ENCODE measurements at places on chromosomes 4 and X.

- DNase-seq, result peak; percentile 60
Measured at GRCh38 chr4:166421556-166422156, 548.6 kb downstream of the TLL1 start.

- no peak for DNase-seq
Measured at GRCh38 chr4:26589705-26590104, 5.8 kb downstream of the TBC1D19 start.

DNA sequence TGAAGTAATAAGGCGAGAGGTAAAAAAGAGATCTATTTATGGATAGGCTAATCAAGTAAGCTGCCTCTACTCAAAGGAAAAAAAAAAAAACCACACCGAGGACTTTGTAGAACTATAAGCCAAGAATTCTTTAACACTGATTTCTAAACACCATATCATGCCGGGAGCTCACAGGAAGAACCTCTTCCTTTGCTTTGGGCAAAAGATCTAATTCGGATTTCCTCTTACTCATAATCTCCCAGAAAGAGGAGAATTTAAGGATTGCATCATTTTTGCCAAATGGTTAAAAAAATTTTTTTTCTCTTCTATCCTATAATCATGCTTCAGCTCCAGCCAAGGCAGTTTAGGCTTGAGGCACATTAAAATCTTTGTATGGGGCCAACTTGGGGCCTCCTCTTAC is 95.5 kb downstream of the ZNF827 start:
- DNase-seq, result peak; percentile 84

GRCh38 chr4:6478546-6479220 is 6.3 kb upstream of the PPP2R2C start:
- no peak for DNase-seq

- DNase-seq, result no peak
Measured at GRCh38 chrX:37817579-37817978, 29.8 kb downstream of the DYNLT3 start.

DNA sequence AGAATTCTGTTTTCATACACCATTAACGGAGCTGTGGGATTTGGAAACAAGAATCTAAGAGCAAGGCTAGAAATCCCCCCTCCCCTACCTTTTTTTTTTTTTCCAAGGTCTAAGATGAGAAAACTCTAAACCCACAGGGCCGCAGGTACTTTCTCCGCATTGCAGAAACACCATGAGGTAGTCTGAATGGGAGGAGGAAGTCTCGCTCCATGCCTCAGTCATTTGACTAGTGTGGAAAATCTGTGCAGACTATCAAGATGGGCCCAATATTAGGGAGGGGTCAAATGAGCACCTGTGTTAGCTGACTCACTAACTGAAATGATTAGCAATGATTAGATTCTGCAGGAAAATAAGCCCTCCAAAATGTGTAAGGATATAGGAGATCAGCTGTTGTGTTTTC is 40.9 kb upstream of the MAP3K15 start:
- no peak for DNase-seq

DNA sequence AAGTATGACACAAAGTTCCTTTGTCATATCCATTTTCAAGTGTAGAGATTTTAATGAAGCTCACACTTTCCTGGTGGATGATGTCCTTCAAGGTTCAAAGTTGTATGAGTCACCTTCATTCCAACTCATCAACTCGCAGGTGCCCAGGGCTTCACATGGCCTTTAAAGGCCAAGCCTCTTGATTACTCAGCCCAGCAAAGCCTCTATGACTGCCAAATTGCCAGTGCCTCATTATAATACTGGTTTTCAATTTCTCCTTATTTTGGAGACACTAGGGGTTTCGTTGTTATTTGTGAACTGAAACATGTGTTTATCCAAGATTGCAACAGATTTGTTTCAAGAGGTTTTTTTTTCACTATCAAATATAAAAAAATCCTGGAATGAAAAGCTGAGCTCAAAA is 45.9 kb upstream of the PPP3CA start:
- peak; percentile 25 for DNase-seq

DNA sequence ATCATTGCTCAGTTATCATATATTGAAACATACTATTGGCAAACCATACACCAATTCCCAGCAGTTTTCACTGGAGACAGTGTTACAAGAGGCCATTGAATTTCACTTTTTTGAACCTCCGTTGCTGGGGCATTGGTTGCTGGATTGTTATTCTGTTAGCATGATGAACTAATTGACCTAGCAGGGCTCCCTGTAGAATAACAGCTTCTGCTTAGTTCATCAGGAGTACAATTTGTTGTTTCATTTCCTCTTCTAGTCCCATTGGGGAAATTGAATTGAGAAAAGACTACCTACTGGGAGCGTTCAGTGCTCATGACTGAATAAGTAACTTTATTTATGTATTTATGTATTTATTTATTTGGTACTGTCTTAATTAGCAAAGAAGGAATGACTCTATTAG is 151.6 kb downstream of the SLIT2 start:
- DNase-seq, result no peak

GRCh38 chr4:175453456-175453855 is 358.6 kb downstream of the GPM6A start:
- no peak for DNase-seq

- no peak for DNase-seq
Measured at GRCh38 chr4:40628888-40629287, 776 bp downstream of the RBM47 start.

- DNase-seq, result no peak
Measured at GRCh38 chr4:63123441-63123840, 1285.8 kb downstream of the TECRL start.

DNA sequence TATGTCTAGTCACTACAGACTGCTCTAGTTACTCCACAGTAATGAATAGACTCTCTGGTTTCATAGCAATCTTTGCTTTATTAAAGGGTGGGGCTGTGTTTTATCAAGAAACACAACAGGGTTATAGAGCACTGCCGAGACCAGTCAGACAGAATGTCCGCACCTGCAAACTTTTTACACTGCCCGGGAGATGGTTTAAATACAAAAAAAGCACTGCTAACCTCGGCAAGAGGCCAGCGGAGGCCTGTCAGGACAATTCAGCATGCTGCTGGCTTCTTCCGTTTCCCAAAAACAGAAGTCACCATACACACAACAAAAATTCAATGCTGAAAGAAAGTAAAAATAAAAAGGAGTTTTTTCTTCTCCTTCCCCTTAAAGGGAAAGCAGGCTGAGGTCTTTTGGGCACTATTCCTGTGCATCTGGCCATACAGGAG is 67.4 kb downstream of the IRF2 start:
- no peak for DNase-seq

- DNase-seq, result no peak
Measured at GRCh38 chrX:92224406-92224805, 445.2 kb downstream of the PCDH11X start.

DNA sequence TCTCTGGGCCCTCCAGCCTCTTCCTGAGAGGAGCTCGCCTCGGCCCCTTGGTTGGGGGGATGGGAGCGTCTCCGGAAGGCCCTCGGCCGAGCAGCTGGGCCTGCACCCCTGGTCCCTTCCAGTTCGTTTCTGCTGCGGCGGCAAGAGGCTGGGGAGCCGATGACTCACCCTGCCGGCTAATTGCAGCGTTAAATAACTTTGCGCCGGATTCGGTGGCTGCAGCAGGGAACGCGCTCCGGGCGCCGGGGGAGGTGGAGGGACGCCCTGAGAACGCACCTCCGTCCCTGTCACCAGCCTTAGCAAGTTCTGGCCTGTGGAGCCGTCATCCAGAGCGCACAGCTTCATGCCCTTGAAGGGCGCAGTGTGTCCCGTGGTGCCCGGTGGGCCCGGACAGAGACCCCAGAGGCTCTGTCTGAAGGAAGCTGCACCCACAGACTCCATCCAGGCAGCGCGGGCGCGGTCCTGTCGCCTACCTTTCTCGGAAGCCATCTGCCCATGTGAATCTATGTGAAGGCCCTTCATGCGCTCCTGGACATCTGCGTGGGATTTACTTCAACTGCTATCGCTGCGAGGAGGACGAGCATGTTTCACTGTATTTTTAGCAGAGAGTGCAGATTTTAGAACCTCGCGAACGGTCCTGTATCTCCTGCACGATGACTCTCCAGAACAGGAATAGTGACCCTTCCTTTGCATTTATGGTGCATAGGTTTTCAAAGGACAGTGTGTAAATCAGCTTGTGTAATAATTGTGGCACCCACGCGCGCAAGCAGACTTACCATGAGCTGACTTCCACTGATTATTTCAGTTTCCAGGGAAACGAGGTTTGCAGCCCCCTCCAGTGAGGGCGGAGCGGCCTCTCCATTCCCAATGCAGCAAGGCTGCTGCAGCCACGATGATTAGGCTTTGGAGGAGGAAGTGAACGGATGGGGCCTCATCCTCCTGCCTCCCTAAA is 1.7 kb upstream of the TMEM271 start:
- peak; percentile 41 for DNase-seq

GRCh38 chr4:110705440-110705782 is 82.5 kb upstream of the PITX2 start:
- DNase-seq, result no peak

DNA sequence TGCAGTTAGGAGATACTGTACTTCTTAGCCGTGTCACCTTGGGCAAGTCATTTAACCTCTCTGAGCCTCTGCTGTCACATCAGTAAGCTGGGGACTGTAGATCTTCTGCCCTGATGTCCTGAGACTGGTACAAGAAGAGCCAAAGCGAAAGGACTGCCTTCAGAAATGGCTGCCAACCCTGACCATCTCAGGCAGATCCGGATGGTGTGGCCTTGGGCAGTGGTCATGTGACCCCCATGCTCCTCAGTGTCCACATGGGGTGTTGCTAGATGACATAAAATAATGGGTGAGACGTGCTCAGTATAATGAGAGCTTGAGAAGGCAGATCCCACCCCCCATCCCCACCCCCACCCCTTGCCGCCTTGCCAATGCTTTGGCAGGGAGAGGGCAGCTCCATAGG is 60.4 kb upstream of the MTM1 start:
- no peak for DNase-seq

DNA sequence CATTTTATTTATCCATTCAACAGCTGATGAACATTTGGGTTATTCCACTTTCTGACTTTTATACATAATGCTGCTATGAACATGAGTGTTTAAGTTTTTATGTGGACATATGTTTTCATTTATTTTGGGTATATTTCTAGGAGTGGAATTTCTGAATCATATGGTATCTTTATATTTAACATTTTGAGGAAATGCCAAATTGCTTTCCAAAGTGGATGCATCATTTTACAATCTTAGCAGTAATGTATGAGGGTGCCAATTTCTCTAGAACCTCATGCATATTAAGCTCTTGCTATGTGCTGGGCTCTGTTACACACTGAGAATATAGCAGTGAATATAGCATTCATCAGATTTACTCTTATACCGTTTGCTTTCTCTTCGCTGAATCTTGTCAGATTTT is 983.7 kb downstream of the STIM2 start:
- DNase-seq, result peak; percentile 79

DNA sequence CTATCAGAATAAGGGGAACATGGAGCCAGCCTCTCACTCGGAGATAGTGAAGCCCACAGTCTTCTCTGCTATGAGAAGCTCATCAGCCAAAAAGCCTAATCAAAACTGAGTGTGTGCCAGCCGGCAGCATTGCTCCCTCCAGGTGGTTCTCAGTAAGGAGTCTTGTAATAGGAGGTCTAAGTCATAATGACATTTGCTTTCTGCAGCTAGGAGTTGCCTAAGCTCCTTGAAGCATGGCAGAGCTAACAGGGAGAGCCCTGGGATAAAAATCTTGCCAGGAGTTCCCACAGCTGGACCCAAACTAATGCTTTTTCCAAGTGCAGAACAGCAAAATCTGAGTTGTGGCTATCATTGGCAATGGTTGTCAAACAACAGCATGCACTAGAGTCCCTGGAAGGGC is 245.2 kb downstream of the SPATA18 start:
- no peak for DNase-seq

DNA sequence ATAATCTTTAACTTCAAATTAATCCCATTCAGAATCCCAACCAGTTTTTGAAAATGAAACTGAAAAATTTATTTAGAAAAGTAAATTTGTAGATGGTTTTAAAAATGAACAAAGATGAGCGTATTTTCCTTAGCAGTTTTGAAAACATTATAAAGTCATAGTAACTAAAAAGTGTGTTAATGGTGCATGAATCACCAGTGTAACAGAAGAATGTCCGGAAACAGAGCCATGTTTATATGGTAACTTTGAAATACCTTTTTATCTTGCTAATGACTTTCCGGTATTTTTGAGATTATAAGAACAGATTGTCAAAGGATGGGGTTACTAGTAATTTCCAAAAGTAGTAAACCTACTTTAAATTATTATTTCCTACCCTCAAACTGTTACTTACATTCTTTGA is 145.9 kb downstream of the IRS4 start:
- DNase-seq, result no peak

DNA sequence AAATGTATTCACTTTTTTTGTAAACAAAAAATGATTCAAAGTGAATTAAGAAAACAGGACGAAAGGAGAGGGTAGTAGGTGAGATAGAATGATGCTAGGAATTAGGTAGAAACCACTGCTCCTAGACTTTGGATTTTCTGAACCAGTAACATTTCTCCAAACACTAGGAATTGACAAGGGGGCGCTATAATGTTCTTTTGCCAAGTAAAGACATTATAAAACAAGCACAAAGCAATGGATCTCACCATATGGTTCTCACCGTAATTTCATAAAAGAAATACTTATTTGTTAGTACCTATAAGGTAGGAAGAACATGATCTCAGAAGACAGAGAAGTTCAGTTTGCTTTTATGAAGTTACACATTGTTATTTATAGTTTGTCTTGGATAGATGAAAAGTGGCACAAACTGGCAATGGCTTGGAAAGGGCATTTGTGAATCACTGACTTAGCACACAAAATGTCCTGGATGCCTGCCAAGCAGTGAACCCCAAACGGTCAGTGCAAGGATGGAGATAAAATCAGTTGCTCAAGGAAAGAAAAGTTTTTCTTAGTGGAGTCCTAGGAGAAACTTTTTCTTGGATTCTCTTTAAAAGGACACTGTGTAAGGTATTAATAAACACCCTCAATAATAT is 8.1 kb upstream of the TBC1D1 start:
- DNase-seq, result no peak

- DNase-seq, result peak; percentile 25
Measured at GRCh38 chrX:74465424-74465823, 44.1 kb downstream of the SLC16A2 start.

- no peak for DNase-seq
Measured at GRCh38 chr4:162401021-162401420, 237.2 kb upstream of the FSTL5 start.

DNA sequence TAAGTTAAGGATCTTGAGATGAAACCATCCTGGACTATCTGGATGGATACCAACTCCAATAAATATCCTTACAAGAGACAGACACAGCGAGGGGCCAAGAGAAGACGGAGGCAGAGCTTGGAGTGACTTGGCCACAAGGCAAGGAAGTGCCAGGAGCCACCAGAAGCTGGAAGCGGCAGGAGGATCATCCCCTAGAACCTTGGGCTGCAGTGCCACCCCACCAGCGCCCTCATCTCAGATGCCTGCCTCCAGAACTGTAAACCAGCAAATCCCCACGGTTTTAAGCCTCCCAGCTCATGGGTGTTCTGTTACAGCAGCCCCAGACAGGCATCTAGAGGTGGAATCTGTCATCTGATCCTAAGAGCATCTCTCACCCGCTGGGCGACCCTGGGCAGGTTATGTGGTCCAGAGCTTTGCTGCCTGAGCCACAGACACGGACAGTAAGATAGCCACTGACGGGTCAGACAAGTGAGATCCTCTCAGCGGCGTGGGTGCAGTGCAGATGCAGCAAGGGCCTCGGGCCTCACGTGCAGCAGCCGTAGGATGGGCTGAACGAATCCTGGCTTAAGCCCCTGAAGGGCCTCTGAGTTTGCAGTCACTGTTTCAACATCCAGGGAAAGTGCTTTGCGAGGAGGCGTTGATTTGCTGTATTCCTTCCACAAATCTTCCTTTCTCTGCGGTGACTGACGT is 25.1 kb upstream of the MXD4 start:
- peak; percentile 44 for DNase-seq
